ENCODE measurements at places on chromosomes 6 and 20.

DNA sequence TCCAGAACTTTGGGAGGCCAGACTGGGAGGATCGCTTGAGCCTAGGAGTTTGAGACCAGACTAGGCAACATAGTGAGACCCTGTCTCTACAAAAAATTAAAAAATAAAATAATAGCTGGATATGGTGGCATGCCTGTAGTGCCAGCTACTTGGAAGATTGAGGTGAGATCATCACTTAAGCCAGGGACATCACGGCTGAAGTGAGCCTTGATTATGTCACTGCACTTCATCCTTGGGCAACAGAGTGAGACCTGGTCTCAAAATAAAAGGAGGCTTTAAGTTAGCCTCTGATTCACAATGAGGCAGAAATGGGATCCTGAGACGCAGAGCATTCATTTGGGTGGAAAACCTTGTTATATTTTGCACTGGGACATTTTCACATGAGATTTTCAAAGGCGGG lies 57.0 kb downstream of the TULP4 start:
- no peak for DNase-seq

GRCh38 chr20:9185511-9185910 lies 116.6 kb downstream of the PLCB4 start:
- no peak for DNase-seq

GRCh38 chr6:2477666-2478065 lies 232.3 kb upstream of the GMDS start:
- DNase-seq, result no peak

GRCh38 chr20:48679599-48679998 lies 148.2 kb downstream of the PREX1 start:
- DNase-seq, result no peak

DNA sequence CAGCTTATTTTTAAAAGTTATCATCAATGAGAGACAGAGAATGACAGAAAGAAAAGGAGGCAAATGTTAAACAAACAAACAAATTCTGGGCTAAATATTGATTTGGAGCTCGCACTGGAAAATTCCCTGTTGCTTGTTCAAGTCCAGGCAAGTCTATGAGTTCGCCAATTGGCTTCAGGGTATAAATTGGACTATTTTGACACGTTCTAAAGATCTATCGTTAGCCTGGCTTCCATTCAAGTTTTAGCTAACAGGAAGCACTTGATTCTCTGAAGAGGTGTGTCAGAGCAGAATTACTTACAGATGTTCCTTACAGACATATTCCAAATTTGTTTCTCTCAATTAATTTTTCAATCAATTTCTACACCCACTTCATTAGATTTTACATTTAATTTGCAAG lies 15.8 kb upstream of the RFPL4B start:
- DNase-seq, result no peak

GRCh38 chr20:3931664-3932063 lies 42.5 kb downstream of the PANK2 start:
- no peak for DNase-seq

- DNase-seq, result no peak
Measured at GRCh38 chr20:454951-455350, 7.4 kb downstream of the TBC1D20 start.

GRCh38 chr6:105078386-105078708 lies 101.5 kb downstream of the POPDC3 start:
- no peak for DNase-seq

DNA sequence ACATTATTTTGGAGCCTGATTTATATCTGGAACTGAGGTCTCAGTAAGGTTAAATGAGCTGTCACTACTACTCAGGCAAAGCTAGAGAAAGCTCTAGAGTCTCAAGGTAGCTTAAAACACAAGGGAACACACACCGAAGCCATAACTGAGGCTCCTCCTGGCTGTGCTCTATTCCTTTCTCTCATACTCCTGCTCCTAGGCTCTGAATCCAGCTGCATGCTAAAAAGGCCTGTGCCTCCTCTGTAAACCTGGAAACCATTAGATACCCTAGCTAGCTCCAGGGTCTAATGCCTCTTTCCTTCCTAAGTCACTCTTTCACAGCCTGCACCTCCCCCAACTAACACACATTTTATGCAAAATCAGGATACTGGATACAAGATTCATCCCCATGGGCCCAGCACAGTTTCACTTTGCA lies 17.1 kb downstream of the RIPOR2 start:
- no peak for DNase-seq

DNA sequence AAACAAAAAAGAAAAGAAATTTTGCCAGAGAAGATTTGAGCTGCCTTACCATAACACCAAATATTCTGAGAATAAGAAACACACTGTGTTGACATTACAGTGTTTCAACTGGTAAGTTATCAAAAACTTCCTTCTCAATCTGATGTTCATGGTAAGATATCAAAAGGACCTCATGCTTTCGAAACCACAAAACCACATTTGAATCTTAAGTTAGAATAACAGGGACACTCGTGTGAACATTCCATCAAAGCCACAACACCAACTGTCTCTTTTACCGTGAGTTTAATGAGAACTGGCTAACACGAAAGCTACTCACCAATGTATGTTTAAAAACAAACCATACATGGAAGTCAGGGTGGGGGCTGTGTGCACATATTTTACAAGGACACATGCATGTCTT lies 73.0 kb upstream of the OPRM1 start:
- no peak for DNase-seq

- no peak for DNase-seq
Measured at GRCh38 chr6:150486048-150486447, 113.6 kb upstream of the PLEKHG1 start.

DNA sequence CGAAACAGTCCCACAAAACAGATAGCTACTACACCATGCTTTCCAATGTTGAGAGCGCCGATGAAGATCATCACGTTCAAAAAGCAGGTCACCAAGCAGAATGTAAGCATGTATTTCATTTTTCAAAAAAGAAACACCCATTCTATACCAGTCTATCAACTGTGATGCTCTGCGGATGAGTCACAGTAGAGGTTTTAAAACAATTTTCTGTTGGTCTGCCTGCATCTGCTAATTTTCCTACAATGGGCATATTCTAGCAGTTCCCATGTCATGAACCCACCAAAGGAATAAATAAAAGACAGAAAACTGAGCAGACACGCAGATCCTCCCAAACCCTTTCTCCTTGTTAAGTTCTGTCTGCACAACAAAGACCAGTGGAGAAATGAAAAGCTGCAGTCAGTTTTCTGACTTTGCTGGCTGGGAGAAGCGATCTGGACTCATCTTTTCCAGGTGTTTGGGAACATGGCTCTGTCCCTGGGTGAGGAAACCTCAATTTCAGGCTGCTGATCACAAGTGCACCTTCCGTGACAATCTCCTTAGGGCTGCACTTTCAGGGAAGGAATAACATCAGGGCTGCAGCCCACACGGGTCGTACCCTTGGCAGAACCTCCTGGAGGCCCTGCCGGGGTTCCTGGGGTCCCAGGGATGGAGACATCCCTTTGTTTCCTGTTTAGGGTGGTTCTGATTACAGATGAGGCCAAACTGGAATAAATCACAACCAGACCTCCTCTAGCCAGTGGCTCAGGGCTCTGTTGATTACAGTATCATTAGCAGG lies 200.1 kb downstream of the BMP7 start:
- no peak for DNase-seq

DNA sequence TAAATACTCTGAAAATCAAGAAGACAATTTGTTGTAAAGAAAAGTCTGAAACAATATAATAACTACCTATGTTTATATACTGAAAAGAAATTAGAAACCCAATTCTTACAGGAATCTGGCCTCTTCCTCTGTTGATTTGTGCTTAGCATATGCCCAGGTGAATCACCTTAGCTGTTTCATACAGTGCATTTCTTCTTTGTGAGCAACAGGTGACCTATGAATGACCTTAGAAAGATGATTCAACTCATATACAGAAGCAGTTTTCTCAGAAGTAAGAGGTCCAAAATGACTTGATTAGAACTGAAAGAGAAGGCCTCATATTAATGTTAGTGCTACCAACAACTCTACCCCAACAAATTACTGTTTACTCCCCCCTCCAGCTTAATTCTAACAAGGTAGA lies 419.5 kb upstream of the ID4 start:
- no peak for DNase-seq

DNA sequence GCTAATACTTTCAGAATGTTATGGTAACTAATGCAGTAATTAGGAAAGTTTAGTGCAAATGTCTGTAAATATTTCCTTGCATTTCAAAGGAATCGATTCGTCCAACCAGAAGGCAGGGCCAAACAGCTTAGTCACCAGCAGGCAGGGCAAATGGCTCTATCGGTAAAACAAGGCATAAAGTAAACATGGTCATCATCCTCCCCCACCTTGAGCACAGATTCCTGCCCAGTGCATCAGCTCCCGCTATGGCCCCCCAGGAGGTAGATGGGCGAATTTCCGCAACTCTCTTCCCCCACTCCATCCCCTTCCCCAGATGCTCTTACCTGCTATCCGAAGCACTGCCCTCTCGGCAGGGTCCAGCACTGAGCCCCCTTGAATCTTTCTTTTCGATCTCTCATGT lies 103.8 kb upstream of the BEND6 start:
- DNase-seq, result no peak

DNA sequence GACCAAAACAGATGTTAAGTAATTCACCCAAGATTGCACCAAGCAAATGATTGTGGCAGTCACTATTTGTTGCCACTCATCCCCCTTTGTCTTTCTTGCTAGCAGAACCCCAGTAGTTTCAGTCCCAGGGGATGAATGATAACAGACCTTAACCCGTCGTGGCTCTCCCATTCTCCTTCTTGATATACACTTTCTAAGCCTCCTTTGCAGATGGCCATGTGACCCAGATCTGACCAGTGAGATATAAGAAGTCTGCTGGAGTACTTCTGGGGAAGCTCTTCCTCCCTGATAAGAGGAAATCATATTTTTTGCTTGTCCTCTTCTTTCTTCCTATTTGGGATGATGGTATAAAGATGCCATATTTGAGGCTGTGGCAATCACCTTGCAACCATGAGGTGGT lies 9.6 kb upstream of the SH3BGRL2 start:
- DNase-seq, result no peak

DNA sequence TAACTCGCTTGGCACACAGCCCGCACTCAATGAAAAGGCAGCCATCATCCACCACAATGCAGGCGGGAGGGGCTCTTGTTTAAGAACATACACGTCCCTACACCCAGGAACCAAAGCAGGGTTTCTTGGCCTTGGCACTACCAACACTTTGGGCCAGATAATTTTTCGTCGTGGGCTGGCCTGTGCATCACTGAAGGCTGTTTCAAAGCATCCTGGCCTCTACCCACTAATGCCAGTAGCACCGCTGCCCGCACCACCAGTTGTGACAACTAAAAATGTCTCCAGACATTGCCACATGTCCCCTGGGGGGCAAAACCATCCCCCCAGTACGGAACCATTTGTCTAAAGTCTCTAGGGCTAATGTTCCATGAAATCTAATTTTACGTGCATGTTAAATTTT lies 13.0 kb downstream of the UQCC2 start:
- no peak for DNase-seq

- DNase-seq, result no peak
Measured at GRCh38 chr6:62150048-62150663, 135.9 kb downstream of the KHDRBS2 start.

- DNase-seq, result no peak
Measured at GRCh38 chr6:43869079-43869710, 99.2 kb downstream of the VEGFA start.

DNA sequence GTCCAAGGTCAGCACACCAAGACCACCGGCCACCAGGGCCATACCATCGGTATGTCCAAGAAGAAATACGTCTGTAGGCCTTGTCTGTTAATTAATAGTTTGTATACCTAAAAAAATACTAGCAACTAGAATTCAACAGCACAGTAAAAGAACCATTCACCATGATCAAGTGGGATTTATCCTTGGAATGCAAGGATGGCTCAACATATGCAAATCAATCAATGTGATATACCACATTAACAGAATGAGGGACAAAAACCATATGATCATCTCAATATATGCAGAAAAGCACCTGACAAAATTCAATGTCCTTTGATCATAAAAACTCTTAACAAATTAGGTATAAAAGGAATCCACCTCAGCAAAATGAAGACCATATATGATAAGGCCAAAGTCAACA lies 24.4 kb downstream of the RPP40 start:
- no peak for DNase-seq

DNA sequence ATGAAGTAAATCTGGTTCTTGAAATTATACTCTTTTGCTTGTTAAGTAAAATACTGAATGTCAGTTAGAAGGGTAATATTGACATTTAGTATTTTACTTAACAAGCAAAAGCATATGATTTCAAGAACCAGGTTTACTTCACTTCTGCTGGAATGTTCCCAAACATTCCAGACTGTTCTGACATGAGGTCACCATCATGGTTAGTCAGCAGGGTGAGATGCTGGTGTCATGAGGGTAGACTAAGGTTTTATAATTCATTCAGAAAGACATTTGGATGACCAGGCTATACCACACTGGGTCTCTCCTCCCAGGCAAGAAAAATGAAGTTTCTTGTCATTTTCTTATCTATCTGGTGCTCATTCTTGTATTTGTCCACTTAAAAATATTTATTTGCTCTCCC lies 414.4 kb upstream of the MMS22L start:
- DNase-seq, result no peak

- DNase-seq, result no peak
Measured at GRCh38 chr6:158715330-158716311, 65.8 kb downstream of the SYTL3 start.

- no peak for DNase-seq
Measured at GRCh38 chr6:135902756-135903331, 51.3 kb downstream of the PDE7B start.

GRCh38 chr6:53618219-53618618 lies 47.3 kb downstream of the KLHL31 start:
- no peak for DNase-seq

- no peak for DNase-seq
Measured at GRCh38 chr6:170047823-170048222, 243.1 kb downstream of the DLL1 start.

DNA sequence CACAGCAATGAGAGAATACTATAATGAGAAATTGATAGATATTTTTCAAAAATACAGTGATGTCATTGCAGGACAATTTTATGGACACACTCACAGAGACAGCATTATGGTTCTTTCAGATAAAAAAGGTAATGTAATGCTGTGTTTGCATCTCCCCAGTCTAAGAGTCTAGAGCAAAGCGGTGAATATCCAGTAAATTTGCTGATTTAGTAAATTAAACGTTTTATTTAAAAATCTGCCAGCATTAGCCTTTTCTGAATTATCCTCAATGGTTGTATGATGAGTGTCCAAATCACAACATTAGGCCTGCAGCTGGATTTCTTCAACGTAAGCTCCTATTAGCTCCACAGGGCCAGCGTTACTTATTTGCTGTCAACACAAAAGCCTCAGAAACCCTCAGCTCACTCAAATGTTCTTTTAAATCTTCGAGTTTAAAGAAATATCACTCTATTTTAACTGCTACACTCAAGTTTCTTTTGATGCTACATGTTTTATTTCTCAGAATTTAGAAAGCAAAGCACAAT lies 16.0 kb downstream of the SMPDL3A start:
- DNase-seq, result no peak

All from stimulated activated CD4-positive, alpha-beta T cell treated with anti-CD3 and anti-CD28 coated beads, Interleukin-1b, Interleukin-23, amount 100 ng/mL, for 24 hours (primary cell).